ENCODE measurements at places on chromosomes 2 and 18.

GRCh38 chr2:63855418-63856302 is 14.0 kb downstream of the UGP2 start:
- DNase-seq: no peak

GRCh38 chr2:160670618-160671017 is 177.0 kb upstream of the RBMS1 start:
- DNase-seq: no peak

DNA sequence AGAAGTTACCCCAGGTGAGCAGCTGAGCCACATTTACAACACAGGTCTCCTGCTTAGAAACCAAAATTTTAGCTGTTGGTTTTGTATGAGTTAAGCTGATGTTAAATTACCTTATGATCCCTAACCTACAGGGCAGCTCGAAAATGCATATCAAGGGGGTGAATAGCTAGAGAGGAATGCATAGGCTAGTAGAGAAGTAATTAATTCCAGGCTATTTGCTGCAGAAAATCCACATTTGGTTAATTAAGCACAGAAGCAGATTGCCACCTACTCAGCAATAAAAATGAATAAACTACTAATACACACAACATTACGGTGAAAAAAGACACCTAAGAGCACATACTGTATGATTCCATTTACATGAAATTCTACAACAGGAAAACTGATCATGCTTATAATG is 91.4 kb downstream of the OSBPL1A start:
- DNase-seq: no peak

DNA sequence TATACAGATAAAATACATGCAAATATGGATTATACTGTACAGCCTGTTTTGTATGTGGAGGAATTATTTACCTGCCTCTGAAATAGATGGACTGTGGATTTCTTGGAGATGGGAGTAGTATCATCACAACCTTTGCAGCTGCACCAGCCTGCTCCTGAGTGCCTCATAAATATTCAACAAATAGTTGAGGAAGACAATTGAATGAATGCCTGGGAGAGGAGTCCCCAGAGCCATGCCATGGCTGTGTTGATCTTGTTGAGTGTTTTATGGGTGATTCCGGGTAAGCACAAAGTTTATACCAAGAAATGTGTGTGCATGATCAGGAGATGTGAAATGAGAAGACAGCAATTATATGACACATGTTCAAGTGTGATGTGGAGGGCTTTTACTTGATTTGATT is 225.0 kb downstream of the FHOD3 start:
- DNase-seq: no peak

GRCh38 chr2:113119111-113119510 is 8.3 kb upstream of the IL1RN start:
- no peak for DNase-seq
